ENCODE measurements at places on chromosomes 12 and 14. TPM values are rescaled to one million over a fixed set of nuclear protein-coding genes. Genes with fewer than 3 reads are reported as not detected.

DNA sequence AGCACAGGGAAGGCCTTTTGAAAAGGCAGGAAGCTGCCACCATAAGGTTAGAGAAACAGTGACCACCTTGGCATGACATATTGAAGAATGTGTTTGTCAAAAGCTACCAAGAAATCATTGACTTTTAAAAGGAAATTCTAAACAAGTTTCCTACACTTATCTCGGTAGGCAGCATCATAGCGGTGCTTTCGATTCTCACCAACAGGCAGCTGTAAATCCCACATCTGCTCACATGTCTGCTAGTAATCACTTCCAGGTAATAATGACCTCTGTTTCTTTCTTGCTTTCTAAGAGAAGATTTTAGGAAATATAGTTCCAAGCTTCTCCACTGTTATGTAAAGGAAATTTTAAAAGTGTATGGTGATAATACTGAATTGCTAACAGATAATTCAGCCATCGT lies 821.1 kb upstream of the FOXG1 start:
- DNase-seq = no peak

GRCh38 chr14:99889268-99889667 lies 96.1 kb downstream of the EML1 start:
- no peak for DNase-seq

GRCh38 chr14:54026671-54027070 lies 70.0 kb upstream of the BMP4 start:
- DNase-seq = no peak

DNA sequence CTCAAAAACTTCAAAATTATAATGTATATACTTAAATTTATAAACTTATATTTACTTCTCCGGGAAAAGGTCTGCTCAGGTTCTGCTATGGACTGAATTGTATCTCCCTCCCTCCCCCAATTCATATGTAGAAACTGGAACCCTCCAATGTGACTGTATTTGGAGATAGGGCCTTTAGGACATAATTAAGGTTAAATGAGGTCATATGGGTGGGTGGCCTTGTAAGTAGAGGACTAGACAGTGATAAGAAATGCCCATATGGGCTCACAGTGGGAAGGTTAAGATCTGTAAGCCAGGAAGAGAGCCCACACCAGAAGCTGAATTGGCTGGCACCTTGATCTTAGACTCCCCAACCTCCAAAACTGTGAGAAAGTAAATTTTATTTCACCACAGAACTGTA lies 84.5 kb downstream of the TAOK3 start:
- DNase-seq = no peak

- no peak for DNase-seq
These were observed 1048.2 kb downstream of the SLC16A7 start for GRCh38 chr12:60644076-60644475.

Gene PLEKHG7
- total RNA-seq = not detected

DNA sequence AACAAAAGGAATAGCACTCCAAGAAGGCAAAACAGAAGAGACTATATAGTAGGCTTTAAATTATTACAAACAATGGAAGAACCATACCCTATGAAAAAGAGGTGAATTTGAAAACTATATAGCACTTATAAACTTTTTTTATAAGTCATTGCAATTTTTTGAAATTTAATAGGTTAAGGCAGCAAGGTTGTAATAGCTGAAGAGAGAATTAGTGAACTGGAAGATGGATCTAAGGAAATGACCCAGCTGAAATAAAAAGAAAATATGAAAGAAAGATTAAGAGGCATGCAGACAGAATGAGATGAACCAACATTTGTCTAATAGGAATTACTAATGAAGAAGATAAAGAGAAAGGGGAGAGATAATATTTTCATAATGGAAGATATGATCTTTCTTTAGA lies 9.8 kb downstream of the TESC start:
- DNase-seq = no peak

DNA sequence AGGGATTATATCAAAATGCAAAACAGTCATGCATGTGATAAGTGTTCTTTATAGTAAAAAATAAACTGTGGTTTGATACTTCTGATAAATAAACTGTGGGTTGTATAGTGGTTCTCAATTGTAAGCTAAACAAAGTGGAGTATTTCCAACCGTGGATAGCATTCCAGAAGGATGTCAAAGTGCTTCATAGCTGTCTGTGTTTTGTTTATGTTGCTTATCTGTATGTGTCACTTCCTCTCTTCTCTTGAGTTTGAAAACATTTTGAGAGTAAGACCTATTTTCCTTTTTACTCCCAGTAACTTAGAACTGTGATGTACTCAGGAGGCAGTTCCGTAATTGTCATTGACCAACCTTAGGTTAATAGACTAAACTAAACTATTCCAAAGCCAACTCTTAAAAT lies 415.8 kb downstream of the TMTC2 start:
- DNase-seq = no peak

Gene SYNE3
- total RNA-seq = 15.1 TPM

DNA sequence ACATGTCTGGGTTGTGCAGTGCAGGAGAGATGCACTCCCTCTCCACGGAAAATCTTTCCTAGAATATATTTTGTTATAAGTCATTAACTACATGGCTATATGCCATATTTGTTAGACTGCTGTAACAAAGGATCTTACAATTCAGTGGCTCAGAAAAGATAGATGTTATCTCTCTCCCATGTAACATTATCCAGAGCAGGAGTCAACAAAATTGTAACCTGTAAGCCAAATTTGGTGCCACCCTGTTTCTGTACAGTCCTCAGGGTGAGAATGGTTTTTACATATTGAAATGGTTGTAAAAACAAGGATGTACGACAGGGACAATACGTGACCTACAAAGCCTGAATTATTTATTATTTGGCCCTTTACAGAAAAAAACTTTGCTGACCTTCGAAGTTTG lies 155.5 kb downstream of the KIF21A start:
- no peak for DNase-seq

Gene ACSM4
- not detected for total RNA-seq

DNA sequence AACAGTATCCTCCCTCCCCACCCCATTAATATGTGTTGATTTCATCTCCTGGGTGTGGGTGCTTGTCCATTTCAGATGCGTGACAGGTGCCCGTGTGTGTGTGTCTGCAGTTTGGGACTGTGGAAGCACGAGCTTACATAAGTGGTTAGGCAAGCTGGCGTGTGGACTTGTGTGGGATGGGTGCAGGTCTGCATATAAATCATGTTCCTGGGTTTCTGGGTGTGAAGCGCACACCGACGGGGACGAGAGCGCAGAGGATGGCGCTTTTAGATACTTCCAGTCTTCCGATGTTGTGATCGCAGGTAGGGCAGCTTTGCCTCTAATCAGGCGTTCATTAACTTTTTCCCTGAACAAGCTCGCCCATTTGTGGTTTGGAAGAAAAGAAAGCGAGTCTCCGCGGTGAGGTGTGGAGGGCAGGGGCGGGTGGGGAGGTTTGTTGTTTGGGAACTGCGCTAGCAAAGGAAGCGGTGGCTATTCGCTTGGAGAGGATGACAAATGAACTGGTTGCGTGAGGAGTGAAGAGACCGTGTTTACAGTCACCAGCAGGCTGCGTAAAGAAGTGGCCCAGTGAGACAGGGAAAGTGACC lies 865 bp downstream of the RGS6 start:
- no peak for DNase-seq

Gene CATSPERB
- total RNA-seq = 1.6 TPM

DNA sequence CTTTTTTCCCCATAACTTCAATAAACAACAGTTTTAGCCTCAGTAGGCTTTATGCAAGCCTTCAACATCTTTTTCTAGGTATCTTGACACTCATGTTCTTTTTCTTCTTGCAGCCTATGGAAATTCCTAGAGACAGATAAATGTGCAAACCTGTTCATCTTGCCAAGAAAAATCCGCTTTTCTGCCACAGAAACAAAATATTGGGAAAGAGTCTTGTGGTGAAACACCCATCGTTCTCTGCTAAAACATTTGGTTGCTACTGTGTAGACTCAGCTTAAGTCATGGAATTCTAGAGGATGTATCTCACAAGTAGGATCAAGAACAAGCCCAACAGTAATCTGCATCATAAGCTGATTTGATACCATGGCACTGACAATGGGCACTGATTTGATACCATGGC lies 295.9 kb downstream of the ZFP36L1 start:
- DNase-seq = no peak

Gene INHBC
- total RNA-seq = not detected

DNA sequence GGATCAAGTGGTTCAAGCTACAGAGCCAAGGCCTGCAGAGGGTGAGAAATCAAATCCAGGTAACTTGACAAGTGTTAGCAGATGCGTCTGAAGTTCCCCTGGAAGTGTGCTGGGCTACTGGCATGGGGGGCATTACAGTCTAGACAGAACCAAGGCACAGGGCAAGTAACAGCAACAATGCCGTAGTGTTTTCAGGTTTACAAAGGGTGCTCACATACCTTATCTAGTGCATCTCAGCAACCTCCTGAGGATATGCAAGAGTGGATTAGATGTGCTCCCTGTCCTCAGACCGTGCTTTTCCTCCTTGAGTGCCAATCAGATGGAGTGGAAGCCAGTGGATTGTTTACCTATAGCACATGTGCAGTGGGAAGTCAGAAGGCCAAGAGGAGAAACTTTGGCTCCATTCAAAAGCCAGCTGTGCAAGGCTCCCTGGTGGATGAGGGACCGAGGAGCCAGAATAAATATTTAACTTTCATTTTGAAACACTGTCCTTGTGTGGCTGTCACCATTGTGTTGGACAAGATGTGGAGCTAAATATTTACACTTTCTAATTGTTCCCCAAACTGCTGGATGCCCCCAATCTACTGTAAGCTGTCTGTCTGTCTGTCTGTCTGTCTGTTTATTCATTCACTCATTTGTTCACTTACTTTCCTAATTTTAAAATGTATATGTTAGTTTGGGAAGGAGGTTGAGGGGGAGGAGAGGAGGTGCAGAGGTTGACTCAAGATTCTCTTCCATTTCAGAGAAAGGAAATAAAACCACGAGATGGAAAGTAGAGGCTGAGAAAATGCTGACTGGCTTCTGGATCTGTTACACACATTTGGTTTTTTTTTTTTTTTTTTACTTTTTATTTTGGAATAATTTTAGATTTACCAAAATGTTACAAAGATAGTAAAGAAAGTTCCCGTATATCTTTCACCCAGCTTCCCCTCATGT lies 184.0 kb upstream of the PARP11 start:
- DNase-seq = no peak
